Activated CD4-positive, alpha-beta T cell treated with anti-CD3 and anti-CD28 coated beads, Interleukin-2, Interleukin-6, amounts not matched to agents 100 ng/mL and 50 ng/mL, durations not matched to agents 16 hours and 8 hours (primary cell): ENCODE measurements at places on chromosomes 5 and 9.
A peak's percentile ranks its signal among the peaks of the same experiment; 100 is the strongest.

GRCh38 chr5:170466988-170467707, 36.7 kb upstream of the KCNIP1 start:
- peak; percentile 82 for DNase-seq

GRCh38 chr9:97447001-97447400, 35.1 kb downstream of the TDRD7 start:
- DNase-seq: no peak

GRCh38 chr9:27529316-27530278, at the start of gene MOB3B:
Gene MOB3B (minus strand): TSS chr9:27529814. CDS start chr9:27455550, 74,264 bp downstream.
- peak; percentile 84 for DNase-seq

DNA sequence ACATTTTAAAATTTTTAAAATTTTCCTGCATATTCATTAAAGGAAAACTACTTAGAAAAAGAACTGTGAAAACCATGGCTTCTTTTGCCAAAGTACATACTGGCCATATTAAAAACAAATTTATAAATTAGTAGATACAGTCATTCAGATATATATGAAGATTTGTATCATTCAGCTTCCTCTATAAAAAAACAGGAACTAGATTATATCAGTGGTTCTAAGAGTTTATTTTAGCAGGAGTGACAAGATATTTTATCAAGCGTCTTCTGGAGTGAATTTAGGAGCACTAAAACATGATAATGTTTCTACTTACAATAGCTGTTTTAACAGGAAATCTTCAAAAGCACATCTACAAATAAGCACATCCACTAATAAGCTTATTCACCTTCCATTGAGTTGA, 171.4 kb downstream of the RAPGEF6 start:
- no peak for DNase-seq

DNA sequence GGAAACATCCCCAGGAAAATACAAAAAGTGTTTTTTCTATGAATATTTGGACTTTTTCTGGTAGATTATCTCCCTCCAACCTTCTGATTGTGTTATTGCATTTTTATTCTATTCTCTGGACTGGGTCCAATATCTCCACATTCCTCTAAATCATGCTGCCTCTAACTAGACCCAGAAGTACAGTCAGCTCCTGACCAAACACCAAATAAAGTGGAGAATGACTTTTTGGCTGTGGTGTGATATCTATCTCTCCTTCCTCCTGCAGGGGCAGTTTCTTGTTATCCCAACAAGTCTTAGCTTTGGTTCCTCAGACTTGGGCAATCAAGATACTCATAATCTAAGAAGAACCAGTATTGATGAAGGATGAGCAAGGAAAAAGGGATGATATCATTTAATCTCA, 3.2 kb upstream of the RAI14 start:
- no peak for DNase-seq

DNA sequence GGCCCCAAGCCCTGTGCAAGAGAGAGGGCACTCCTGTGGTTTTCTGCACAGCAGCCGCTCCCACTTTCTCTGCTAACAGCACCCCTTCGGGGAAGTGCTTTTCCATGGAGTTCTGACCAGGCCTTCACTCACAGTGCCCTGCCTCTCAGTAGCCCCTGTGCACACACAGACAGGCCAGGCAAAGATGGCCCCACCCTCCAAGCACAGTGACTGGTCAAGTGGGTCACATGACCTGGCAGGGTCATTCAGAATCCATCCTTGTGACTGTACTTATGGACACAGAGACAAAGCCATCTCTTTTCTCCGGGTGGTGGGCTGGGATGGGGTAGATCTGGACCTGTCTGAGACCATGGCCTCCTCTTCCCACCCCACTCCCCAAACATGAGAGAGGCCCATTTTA, 82.5 kb downstream of the PSD2 start:
- no peak for DNase-seq

- DNase-seq: no peak
These were observed 655 bp downstream of the TOR4A start for GRCh38 chr9:137278061-137278701.

DNA sequence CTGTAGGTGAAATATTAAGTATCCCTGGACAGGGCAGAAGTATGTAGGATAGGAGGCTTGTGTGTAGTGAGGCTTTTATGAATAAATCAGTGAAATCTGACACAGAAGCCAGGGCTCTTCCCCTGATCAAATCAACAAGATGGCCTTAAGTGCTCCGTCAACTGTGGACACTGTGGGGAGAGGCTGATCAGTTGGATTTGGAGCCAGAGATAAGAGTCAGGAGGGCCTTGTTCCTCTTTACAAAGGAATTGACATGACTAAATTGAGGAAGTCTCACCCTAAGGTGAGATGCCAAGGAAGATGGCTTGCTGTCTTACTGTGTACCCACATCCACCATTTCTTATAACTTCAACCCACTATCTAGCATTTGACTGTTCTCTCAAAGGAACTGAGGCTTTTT, 91.6 kb upstream of the PRRC1 start:
- no peak for DNase-seq

- no peak for DNase-seq
These were observed 2.2 kb downstream of the CPEB4 start for GRCh38 chr5:173890195-173890991.

GRCh38 chr9:130039528-130040147, 3.4 kb downstream of the FNBP1 start:
- peak; percentile 45 for DNase-seq

DNA sequence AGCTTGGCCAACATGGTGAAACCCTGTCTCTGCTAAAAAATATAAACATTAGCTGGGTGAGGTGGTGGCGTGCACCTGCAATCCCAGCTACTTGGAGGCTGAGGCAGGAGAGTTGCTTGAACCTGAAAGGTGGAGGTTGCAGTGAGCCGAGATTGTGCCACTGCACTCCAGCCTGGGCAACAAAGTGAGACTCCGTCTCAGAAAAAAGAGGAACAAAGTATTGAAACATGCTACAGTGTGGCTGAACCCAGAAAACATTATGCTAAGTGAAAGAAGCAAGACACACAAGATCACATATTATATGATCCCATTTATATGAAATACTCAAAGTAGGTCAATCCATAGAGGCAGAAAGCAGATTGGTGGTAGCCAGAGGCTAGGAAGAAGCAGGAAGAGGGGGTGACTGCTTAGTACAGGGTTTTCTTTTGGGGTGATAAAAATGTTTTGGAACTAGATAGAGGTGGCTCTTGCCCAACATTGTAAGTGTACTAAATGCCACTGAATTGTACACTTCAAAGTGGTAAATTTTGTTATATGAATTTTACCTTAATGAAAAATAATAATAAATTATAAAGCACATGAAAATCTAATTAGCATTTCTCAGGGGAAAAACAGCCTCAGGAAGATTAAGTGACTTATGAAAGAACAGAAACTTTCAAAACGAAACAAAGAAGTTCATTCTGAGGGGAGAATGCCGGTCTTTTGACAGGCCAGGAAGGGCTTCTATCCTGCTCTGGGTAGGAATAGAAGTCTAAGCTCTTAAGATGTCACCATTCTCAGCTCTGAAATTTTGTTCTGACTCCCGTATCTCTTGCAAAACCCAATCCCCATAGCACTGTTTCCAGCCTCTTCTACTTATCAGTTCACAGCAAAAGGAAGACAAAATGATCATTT, 161.1 kb upstream of the TBCA start:
- DNase-seq: no peak

GRCh38 chr5:82692826-82693225, 384.4 kb downstream of the TMEM167A start:
- no peak for DNase-seq

DNA sequence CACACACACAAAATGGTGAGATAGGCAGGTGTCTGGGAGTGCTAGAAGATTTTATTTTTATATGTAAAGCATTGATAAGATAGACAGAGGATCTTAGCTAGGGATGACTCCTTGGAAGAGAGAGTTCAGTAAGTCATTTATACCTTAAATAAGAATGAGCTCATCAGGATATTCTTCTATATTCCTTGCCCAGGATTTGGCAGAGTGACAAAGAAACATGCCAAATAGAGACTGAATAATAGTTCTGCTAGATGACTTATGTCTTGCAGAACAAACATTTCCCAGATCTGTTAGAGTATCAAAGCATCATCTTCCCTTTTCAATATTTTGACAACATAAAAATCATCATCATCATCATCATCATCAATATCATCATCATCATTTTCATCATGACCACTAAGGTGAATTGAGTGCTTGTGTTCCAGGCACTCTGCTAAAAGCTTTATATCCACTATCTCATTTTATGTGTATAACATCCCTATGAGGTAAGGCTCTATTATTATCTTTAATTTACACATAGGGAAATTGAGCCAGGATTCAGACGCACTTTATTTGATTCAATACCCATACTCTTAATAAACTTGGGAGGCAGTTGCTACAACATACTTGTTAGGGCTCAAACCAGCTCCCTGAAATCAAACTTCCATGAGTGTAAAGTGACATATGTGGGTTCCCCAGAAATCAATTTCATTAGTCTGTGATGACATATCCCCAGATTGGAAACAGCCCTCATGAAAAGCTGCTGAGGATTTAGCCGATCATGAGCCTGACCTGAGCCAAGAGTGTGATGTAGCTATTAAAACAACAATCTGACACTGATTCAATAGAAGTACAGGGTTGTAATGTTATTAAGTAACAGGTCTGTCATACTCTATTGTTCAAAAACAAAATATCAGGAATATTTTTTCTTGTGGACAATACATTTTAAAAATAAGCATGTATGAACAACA, 176.3 kb upstream of the SEMA6A start:
- DNase-seq: no peak

GRCh38 chr9:34377404-34377746, 677 bp upstream of the MYORG start:
- DNase-seq: no peak

DNA sequence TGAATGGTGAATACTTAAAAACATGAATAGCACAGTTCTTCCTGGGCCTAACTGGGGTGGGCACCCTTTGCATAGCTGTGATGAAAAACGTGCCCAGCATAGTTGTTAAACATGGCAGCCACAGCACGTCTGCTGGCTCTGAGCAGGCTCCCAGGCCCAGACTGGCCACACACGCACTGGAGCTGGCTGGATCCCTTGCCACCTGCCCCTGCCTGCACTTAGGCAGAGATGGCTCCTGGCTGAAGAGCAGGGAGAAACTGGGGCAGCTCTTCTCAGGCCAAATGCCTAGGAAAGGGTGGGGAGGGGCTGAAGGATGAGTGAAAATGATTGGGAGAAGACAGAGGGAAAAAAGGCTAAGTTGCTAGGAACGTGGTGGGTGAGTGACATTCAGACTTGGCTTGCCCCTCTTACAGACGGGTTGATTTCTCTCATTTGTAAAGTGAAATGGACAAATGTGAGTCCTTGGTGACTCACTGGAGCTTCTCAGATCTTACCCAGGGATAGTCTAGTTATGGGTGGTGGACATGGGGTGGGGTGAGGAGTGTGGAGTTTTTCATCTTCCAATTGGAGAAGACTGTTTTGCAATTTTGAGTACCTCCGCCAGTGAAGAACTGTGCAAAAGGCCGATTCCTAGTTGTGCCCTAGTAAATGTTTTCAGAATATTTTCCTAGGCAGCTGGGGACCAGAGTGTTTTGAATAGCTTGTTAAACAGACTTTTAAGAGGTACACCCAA, 42.4 kb downstream of the TRIO start:
- no peak for DNase-seq

DNA sequence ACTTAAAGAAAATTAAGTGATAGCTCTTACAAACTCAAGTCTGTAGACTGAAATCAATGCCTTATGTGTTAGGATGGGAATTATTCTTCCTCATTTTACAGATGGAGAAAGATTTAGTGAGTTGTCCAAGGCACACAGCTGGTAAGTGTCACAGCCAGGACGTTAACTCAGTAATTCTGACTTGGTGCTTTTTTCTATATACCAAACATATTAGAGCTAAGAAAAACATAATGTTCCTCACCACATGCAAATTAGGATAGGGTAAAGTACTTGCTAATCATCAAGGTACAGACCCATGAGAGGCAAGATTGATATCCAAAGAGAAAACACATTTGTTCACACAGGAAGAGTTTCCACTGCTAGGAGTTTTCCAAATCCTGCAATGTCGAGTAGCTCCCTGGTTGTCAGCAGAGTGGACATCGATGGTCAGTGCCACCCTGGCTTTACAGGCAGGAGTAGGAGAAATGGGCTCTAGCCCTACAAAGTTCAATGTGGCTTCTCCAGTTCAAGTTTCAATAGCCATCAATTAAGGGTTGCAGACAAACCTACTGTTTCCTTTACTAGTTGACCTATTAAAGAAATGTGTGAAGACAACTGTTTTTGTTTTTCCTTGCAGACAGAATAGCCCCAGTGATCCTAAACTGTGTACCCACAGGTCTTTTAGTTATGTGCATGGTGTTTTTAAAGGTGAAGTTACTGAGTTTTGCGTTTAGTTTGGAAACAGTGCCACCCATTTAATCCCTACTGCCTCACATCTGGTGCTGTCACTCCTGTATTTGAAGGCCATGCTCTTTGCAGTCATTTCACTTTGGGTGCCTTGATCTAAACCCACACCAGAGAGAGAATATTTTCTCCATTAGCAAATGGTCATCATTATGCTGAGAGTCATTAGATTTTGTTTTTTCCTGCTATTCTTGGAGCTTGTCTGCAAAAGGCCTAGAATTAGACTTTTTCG, 460.8 kb upstream of the SMARCA2 start:
- DNase-seq: no peak

DNA sequence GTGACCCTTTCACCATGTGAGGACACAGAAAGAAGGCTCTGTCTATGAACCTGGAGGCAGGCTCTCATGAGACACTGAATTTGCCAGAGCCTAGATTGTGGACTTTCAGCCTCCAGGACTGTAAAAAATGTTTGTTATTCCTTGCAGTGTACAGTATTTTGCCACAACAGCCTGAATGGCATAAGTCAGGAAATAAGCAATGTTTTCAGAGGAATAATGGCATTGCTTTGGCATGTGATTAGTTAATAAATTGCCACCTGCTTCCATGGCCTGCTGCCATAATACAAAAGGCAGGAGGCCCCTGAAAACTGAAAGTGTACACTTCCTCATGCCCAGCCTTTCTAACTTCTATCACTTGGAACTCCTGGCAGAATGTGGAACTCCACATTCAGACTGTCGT, 408.1 kb downstream of the GADD45G start:
- no peak for DNase-seq

DNA sequence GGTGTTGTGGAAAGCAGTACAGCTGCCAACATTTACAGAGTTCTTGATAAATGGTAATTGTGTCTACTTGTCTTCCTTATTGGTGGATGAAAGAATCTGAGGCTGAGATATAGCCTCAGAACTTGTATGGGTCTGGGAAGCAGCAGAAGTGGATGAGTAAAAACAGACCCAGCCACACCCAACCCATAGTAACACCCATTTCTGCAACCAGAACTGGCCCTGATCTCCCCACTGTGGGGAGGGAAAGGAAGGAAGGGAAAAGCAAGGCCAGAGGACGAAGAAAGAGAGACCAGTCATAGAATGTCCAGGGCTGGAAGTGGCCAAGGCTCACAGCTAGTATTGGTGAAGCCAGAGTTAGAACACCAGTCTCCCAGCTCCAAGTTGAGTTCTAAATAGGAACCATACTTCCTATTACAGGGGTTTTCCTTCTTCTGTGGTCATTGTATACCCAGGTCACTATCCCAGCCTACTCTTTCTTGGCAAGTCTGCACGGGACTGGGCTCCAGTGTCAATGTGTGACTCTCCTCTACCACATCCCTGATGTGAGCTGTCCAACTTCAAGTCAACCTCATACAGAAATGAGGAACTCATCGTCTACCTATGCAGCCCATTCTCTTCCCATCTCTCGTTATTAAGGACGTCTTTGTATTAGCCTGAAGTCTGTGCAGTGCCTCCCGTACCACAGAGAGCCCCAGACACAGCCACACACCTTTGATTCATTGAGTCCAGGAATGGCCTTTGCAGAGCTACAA, 35.9 kb downstream of the ITK start:
- peak; percentile 70 for DNase-seq
